ENCODE measurements at places on chromosomes 6 and 20.

DNA sequence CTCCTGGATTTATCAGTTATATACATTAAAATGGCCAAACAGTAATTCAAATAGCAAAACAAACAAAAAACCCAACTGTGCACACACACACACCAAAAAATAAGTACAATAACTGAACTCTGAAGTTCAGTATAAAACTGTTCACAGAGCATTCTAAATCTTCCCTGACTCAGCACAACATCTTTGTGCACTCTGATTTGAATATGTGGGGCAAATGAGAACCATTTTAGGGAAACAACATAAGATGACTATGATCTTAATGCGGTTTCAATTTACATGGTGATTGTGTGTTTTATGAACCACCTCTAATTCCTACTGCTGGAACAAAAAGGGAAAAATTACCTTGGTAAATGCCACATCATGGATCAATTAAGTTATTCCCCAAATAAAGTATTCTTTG lies 41.7 kb downstream of the PLAGL1 start:
- DNase-seq, result no peak

GRCh38 chr20:4176187-4176586 lies 160.8 kb upstream of the RNF24 start:
- DNase-seq, result no peak

GRCh38 chr20:48552550-48552949 lies 275.2 kb downstream of the PREX1 start:
- DNase-seq, result no peak

DNA sequence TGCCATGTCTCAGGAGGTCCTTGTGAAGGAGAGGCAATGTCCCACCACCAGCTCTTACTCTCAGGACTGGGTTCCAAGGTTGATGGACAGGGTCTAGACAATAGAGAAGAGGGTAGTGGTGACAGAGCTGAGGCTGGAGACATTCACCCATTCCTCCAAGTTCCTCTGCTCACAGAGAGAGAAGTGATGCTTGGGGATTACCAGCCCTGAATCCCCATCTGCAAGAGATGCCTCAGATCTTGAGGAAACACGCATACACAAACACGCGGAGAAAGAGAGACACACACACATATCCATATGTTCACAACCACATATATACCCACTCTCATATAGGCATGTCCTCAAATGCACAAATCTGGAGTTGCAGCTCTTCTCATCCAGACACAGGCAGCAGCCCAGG lies 15.2 kb upstream of the CD83 start:
- DNase-seq, result no peak

DNA sequence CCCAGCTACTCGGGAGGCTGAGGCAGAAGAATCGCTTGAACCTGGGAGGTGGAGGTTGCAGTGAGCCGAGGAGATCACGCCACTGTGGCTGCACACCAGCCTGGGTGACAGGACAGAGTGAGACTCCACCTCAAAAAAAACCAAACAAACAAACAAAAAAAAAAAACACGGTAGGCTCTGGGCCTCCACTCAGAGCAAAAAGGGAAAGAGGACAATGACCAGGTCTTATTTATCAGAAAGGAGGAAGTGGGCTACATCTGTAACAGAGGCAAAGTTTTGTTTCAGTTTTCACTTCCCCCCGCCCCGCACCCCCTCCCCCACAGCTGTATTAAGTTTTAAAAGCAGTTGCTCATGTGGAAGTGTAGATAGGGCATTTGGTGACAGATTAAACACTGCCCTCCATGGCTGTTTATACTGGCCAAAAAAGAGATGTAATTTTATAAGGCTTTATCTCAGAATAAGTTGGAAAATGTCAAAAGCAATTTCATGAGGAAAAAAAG lies 114.6 kb downstream of the RCAN2 start:
- DNase-seq, result no peak

DNA sequence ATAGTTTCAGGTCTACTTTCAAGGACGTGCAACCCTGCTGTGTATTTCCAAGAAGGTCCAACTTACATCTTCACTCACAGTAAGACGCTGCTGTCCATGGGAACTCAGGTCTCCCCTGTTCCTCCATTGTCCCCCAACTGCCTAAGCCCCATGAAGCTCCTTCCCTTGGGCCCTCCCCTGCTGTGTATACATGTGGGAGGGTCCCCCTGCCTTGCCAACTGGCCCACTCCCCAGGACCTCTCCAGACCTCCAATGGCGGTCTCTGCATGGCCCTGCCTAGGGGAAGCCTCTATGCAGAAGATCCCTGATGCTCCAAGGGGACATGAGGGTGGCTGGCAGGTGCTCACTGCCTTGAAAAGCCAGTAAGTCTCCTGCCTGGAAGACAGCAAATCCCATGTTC lies 186.7 kb upstream of the CST7 start:
- DNase-seq, result no peak

DNA sequence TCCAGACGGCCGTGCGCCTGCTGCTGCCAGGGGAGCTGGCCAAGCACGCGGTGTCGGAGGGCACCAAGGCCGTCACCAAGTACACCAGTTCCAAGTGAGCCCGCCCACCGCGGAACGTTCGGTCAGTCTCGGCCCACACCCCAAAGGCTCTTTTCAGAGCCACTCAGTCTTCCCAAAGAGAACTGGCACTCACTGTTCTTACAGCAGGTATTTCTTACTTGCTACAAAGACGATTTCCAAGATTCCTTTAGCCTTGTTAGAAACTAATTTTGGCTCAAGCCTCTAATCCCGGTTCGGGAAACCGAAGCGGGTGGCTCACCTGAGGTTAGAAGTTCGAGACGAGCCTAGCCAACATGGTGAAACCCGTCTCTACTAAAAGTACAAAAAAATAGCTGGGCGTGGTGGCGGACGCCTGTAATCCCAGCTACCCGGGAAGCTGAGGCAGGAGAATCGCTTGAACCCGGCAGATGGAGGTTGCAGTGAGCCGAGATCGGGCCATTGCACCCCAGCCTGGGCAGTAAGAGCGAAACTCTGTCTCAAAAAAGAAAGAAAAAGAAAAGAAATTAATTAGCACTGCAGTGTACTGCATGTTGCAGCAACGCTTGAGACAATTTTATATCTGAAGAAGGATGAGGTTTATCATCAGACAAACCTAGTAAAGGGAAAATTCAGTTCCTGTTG lies 73.1 kb downstream of the OR2B2 start:
- DNase-seq, result peak; percentile 57

GRCh38 chr6:2197177-2197671 lies 48.2 kb downstream of the GMDS start:
- DNase-seq, result no peak

DNA sequence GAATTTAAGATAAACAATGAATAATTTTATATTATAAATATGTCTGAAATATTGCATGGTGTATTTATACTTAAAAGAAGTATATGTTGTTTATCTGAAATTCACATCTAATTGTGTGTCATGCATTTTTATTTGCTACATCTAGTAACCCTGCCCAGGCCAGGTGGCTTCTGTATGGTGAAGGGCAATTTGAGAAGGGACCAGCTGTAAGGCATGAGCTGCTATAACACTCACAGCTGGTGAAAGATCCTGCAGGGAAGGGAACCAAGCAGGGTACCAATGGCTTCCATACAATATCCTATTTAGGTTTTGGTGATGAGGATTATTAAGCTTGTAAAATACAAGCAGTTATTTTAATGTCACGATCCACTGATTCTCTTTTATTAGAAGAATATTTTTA lies 921.8 kb upstream of the GJE1 start:
- DNase-seq, result peak; percentile 4

GRCh38 chr6:149118737-149119653 lies 198.5 kb upstream of the TAB2 start:
- no peak for DNase-seq

DNA sequence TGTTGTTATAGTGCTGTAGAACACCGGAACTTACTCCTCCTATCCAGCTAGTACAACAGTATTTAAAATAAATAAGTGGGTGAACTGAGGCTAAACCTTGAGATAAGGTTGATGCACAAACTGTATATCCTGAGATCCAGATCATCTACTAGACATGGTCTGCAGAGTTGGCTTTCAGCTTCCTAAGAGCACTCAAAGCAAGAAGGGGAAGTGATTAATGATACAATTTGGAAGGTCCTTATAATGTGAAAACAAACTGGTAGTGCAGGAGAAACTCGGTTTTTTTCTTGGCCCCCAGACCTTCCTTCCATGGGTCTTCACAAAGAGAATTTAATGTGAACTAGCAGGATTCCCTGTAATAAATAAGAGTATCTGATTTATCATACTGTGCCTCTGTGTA lies 27.4 kb upstream of the RREB1 start:
- DNase-seq, result no peak

- DNase-seq, result no peak
Measured at GRCh38 chr20:926670-927069, 10.5 kb upstream of the ANGPT4 start.
